ENCODE measurements at places on chromosomes 3 and 15.

- no peak for DNase-seq
Observed at GRCh38 chr15:85625856-85626255, 168.9 kb downstream of the KLHL25 start.

DNA sequence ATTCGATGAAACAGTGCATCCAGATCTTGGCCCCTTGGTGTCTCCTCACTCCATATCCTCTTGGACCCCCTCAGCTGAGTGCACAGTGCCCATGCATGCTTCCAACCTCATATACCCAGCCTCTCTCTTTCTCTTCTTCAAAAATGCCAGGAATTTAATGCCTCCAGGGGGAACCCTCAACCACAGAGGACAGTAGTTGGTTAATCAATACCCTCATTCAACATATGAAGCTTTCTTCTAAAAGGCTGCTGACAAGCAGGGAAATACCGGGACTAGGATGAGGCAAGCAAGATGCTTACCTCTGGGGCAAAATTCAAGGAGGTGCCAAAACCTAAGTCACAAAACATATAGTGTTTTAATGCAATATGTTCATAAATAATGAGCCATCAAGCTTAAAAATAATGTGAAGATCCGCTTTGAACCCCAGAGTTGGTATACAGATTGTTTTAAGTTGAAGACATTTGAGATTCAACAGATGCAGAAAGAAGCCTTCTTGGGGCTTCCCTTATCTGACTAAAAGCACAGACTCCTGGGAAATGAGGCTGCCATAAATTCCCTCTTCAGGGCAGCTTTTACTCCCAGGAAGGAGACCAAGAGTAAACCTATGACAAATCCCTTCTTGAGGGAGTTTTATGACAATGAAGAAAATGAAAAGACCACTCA is 48.2 kb upstream of the FHIT start:
- no peak for DNase-seq

GRCh38 chr15:60444289-60444912 is 34.5 kb downstream of the ICE2 start:
- no peak for DNase-seq

- DNase-seq: no peak
Observed at GRCh38 chr15:49904296-49904695, 214.7 kb downstream of the ATP8B4 start.

GRCh38 chr3:64271631-64272030 is 46.4 kb upstream of the PRICKLE2 start:
- no peak for DNase-seq

- no peak for DNase-seq
Observed at GRCh38 chr3:9615003-9615628, 34.2 kb upstream of the MTMR14 start.

DNA sequence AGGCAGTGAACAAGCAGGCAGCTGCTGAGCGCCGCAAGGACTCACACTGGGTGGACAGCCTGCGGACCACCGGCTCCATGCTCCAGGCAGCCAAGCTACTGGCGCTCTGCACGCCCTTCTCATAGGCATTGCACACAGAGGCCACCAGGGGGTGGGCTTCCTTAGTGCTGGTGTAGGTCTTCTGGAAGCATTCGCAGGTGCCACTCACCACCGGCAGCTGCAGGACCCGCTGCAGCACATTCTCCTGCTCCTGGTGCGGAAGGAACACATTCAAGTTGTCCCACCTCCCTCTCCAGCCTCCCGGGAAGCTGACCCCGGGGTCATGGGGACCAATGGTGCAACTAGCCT is 6.0 kb downstream of the PLIN1 start:
- DNase-seq: no peak

- no peak for DNase-seq
Observed at GRCh38 chr3:40452057-40452456, 5.1 kb upstream of the RPL14 start.

- DNase-seq: no peak
Observed at GRCh38 chr3:487614-488013, 291.1 kb downstream of the CHL1 start.

DNA sequence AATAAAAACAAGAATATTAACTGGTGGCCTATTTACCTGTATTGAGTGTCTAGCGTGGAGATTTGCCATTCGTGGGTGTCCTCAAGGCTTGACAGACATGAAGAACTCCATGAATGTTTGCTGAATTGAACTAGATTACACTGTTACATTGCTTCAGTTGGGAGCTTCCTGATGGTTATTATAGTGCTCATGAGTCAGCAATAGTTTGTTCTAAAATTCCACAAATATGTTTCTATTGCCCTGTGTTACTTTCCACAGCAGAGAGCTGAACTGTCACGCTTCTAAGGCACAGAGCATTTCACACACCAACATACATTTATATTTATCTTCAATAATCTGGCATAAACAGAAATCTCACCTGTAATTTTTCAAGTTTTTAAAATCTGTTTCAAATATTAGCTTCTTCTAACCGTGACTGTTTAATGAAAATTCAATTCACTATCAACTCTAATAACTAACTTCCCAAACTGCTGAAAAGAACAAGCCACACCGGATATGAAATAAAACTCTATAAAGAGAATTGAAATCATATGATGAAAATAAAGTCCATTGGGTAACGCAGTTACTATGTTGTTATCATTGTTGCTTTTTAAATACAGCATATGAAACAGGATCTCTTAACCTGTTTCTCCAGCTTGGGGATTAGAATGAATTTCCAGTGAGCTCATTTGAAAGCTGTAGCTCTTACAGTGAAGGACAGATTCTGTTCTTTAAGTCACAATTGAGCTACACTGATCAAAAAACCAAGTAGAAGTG is 61.2 kb upstream of the MCF2L2 start:
- no peak for DNase-seq

DNA sequence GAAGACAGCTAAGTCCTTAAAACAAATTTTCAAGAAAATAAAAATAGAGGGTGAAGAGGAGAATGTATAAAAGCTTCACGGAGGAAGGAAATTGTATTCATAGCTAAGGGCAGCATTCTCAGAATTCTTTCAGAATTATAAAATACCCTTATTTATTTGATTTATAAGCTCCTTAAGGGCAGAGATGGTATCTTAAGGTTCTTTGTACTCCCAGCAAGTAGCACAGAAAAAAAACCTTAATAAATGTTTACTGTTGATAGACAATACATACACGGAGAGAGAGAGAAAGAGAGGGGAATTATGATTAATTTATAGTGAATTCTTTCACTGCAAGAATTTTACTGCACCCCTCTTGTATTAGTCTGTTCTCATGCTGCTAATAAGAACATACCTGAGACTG is 375.6 kb upstream of the CCDC54 start:
- no peak for DNase-seq

- DNase-seq: no peak
Observed at GRCh38 chr3:147962408-147963164, 553.4 kb downstream of the ZIC1 start.

DNA sequence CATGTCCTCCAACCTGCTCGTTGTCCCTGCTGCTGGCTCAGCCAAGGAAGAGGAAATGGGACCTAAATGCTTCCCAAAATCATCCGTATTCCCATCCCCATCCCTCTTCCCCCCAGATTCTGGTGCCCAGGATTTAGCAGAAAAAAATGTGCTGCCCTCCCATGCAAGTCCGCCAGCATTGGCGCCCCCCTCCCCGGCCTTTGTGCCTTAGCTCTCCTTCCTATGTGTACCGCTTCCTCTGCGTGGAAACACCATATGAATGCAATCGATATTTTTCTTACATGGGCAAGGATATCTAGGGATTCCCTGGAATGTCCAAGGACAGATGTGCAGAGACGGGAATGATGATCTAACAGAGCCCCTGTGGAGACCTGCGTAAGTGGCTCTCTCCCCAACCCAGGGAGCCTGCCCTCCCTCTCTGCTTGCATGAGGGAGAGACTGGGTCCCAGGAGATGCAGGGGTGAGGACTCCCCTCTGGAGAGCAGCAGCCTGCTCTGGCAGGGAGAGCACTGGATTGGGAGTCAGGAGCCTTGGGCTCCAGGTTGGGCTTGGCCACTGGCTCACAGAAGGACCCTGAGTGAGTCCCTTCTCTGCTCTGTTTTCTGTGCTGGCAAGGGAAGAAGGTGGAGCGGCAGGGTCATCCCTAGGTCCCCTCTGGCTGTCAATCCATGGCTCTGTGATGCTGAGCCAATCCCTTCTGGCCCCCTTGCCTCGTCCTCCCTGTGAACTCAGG is 227.2 kb downstream of the XXYLT1 start:
- DNase-seq: no peak

DNA sequence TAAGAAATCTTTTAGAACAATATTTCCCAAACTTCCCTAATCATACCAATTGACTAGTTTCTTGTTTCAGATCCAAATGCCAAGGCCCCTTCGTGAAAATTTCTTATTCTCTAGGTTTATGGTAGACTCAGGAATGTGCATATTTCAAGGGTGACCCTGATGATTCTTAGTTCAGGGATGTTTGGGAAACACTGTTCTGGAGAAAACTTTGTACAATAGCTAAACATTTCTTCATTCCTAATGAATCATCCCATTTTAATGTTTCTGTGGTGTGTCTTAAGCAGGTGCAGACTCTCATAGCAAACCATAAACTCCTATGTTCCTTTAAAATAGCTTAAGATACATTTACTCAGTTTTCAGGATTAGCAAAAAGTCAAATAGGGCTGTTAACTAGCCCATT is 314.5 kb downstream of the TIGIT start:
- DNase-seq: no peak

DNA sequence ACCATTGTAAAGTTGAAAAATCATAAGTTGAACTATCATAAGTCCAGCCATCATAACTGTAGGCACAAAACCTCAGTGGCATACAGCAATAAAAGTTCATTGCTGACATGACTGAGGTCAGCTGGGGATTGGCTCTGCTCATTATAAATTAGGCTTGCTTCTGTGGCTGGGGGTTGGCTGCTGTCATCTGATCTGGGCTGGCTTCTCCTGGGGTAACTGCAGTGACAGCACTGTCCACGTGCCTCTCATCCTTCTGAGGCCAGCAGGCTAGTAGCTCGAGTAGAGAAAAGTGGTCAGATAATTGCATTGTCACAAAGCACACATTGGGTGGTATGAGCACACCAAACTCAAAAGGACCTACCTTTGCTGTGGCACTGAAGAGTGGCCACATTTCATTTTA is 31.3 kb downstream of the CMTM7 start:
- no peak for DNase-seq

DNA sequence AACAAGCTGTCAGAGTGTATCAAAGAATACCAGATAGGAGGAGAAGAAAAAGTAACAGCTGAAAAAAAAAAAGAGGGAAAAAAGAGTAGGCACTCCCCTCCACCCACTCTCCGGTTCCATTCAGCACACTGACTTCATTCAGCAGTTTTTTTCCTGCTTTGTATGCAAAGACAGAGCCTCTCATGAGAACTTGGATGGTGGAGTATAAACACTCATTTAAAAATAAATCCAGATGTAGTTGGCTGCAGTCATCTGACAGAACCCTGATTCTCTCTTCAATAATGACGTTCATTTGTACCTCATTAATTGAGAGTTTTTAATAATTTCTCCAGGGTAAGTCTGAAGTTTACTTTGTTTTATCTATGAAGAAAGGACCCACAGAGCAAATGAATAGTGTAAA is 81.0 kb downstream of the TMEM108 start:
- no peak for DNase-seq

- DNase-seq: no peak
Observed at GRCh38 chr3:115280506-115280905, 133.4 kb upstream of the ZBTB20 start.

DNA sequence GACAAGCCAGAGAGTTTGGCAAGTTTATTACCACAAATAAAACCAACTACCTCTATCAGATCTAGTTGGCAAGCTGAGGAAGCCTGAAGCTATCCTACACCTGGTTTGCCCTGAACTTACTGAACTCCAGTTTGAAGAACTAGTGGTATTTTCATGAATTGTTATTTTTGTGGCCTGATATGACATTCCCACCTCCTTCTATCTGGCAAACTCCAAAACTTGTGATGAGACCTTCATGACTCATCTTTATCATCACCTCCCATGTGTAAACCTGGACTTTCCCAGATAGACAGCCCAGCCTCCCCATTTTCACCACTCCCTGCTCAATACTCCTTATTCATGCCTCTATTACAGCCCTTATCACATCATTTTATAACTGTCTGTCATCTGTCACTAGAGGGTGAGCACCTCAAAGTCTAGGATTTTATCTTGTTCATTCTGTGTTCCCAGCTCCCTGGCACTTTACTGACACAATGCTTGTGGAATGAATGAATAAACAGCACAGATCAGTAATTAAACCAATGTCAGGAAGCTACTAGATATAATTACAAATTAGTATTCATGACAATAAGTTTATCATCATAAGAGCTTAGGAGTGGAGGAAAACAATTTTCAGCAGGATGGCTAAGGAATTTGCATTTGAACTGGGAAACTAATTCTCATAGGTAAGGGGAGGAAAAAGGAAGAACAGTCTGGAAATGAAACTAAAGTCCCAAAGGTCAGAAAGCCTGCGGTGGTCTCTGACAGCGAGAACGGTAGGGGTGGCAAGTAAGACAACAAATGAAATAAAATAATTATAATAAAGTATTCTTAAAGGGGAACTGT is 13.2 kb upstream of the TRANK1 start:
- DNase-seq: no peak

DNA sequence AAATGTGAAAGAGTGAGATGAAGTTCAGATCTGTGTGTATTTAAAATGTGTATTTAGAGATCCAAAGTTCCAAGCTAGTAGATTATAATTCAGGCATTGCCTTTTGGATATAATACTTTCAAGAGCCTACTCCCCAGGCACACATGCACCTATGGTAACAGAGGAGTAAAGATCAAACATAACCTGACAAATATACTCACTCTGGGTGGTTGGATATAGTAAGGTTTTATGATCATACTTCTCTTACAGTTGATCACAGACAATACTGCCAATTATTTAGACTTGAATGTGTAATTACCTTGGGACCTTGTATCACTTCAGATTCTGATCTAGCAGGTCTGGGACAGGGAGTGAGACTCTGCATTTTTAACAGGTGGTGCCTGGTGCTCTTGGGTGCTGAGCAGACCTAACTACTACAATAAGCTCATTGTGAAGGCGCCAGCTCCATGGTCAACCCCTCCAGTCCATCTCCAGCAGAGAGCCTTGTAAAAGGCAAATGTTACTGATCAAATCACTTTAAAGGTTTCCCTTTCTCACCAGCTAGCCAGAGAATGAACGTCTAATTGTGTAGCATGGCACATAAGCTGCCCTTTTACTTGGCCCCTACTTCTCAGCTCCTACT is 55.5 kb downstream of the NBEAL2 start:
- DNase-seq: no peak

- DNase-seq: no peak
Observed at GRCh38 chr15:82993144-82993543, 7.1 kb downstream of the RAMAC start.

GRCh38 chr3:111728566-111728935 is 130.5 kb upstream of the PHLDB2 start:
- no peak for DNase-seq

- no peak for DNase-seq
Observed at GRCh38 chr3:69983546-69984265, 15.8 kb upstream of the SAMMSON start.

GRCh38 chr15:58396181-58396580 is 35.6 kb upstream of the LIPC start:
- no peak for DNase-seq

All from stimulated activated CD4-positive, alpha-beta T cell treated with anti-CD3 and anti-CD28 coated beads, TNF-alpha, amount 100 ng/mL, for 1 hour (primary cell).